Stimulated activated CD4-positive, alpha-beta T cell treated with anti-CD3 and anti-CD28 coated beads, Interleukin-1b, Interleukin-23, amount 100 ng/mL, for 1 hour (primary cell): ENCODE measurements at places on chromosomes 2 and 18.

GRCh38 chr18:77092104-77093066 lies 40.2 kb downstream of the MBP start:
- DNase-seq, result no peak

GRCh38 chr2:233342301-233342700 lies 12.0 kb upstream of the DGKD start:
- no peak for DNase-seq

- DNase-seq, result no peak
These were observed 68.7 kb downstream of the NPAS2 start for GRCh38 chr2:100888601-100889000.

GRCh38 chr2:218149848-218150440 lies 16.8 kb downstream of the CXCR1 start:
- DNase-seq, result no peak
